Stomach (tissue), 19 donors: ENCODE measurements at places on chromosomes 4 and X. TPM values are rescaled to one million over a fixed set of nuclear protein-coding genes. Genes with fewer than 3 reads are reported as not detected.

SNCA gene
- not detected for total RNA-seq

DNA sequence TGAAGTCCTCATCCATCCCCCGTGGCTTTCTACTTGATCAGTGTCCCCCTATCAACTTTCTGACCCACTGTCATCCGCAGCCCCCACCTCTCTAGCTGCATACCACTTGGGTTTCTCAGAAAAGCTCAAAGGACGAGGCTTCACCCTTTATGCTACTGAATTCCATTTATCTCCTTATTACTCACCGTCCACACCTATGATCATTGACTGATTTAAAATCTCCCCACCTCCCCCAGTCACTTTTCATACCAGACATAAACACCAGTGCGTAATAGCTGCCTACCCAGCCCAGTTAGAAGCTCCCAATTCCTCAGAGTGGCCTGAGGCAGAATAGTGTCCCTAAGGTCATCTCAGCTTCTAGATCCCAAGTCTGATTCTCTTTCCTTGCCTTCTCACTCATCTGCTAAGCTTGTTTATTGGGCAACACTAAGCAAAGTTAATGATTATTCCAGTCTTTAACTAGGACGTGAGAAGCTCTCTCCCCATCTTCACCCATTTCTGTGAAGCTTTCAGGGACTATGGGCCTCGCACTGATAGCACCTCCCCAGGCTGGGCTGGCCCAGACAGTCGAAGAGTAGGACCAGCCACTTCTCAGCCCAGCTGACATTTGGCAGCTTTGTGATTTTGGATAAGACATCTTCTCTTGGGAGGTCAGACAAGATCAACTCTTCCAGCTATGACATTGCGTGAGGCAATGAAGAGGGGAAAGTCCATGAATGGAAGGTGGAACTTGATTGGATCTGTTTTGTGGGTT, 7.2 kb upstream of the DDX60L start:
- DNase-seq = no peak

KIF4A gene
- 26.9 TPM for total RNA-seq

DNA sequence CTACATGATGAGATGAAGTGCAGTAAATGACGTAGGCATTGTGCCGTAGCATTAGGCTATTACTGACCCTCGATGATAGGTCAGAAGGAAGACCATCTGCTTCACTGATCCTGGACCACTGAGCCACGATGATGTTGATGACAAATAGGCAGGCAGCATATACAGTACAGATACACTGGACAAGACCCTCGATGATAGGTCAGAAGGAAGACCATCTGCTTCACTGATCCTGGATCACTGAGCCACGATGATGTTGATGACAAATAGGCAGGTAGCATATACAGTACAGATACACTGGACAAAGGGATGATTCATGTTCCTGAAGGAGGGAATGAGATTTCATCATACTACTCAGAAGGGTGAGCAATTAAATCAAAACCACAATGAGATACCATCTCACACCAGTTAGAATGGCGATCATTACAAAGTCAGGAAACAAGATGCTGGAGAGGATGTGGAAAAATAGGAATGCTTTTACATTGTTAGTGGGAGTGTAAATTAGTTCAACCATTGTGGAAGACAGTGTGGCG, 50.9 kb downstream of the BEND4 start:
- no peak for DNase-seq

DNA sequence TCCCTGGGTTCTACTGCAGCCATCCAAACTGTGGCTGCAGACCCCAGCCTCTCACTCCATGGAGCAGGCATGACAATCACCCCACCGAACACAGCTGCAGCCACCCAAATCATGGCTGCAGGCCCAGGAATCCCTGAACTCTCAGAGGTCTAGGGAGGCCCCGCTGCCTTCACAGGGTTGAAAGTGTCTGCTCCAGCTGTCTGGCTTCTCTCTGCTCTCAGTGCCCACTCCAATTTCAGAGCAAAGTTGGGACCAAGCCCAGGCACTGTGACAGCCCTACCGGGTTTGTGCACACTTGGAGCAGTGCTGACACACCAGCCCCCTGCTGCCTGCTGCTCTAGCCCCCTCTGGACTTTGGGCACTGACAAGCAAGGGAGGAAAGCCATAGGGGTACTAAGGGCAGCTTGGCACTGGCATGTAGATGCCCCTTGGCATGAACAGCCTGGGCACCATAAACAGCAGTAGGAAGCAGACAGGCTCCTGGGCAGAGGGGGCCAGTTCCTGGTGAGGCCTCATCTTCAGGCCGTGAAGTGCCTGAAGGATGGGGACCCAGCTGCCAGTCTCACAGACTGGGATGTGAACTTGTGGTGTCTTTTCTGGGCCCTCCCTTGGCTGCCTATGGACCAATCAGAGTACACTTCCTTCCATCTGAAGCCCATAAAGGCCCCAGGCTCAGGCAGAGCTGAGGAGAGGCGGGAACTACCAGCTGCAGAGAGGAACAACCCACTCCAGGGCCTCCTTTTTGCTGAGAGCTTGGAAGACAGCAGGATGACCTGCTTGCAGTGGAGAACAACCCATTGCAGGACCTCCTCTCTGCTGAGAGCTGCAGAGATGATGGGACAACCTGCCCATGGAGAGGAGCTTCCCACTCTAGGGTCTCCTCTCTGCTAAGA, 68.8 kb downstream of the TECRL start:
- no peak for DNase-seq

SHROOM4 gene
- total RNA-seq = 1.2 TPM

CDKL2 gene
- 0.58 TPM for total RNA-seq

DNA sequence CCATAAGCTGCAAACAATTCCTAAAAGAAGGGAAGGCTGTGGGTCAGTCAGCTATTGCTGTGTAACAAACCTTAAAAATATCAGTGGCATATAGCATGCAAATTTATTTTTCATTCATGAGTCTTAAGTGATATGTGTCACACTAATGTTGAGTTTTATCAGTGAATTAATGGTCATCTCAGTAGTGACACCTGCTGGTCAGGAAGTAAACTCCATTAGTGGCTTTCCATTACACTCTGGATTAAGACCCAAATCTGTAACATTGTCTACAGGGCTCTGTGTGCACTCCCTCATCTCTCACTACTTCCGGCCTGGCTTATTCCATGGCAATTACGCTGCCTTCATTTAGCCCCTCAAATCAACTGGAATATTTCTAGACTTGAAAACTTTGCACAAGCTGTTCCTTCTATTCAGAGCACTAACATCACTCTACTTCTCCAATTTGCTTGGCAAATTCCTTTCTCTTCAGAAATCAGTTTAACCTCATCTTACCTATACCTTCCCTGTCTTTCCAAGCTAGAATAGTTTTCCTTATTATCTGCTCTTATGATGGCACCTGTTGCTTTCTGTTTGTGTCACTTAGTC, 217.3 kb upstream of the TAPT1 start:
- no peak for DNase-seq

DNA sequence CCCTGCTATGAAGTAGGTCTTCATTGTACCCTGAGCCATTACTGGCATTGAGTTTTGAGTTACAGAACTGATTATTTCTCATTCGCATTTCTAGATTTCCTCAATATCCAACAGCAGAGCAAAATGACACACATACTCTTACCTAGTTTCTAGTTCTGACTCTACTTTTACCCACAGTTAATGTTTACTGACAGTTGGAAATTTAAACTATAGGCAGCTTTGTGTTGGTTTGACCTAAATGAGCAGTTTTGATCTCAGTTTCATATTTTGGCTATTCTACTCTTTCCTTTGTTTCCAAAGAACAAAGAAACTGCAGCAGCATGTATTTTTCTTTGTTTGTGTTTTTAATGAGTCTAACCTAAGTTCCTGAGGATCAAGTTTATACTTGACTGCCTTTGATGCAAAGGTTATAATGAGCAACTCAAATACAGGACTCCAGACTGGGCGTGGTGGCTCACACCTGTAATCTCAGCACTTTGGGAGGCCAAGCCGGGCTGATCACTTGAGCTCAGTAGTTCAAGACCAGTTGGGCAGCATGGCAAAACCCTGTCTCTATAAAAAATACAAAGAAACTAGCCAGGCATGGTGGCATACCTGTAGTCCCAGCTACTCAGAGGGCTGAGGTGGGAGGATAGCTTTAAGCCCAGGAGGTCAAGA, 30.4 kb downstream of the TXK start:
- DNase-seq = no peak

DNA sequence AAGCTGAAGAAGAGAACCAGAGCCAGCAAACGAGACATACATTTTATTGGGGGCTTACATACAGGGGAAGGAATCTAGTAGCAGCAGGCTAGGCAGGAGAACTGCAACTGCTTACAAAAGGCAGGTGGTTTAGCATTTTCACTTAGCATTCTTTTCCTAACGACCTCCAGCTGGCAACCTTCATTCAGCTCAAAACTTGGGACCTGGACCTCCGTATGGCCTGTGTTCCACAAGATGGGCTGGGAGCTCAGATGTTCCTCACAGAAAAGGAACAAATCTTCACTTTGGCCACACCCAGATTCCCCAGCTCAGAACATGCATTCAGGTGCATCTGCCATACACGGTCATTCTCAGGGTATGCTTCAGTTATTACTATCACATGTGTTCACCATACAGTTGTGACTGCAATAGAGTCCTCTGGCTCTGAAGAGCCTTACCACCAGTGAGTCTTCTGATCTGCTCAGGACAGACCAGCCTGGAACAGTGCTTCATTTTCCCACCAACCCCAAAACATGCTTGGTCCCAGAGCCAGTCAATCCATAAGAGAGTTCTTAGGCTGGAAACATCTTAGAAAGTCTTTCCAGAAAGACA, 29.6 kb upstream of the AP1AR start:
- DNase-seq = no peak

- DNase-seq = no peak
Measured at GRCh38 chr4:15670576-15670975, 11.1 kb upstream of the FAM200B start.

DNA sequence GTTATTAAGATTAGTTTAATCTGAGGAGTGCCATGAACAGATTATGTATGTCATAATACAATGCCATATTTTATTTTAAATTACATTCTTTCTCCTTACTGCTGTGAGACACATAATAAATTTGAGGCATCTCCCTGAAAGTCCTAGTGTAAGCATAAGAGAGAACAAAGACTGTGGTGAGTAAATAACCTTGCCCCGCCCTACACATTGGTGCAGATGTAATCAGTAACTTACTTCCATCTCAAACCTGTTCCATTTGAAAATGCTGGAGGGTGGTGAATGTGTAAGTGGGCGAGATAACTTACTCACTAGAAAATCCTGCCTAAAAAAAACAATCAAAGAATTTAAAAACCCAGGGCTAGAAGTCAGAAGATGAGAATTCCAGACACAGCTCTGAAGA, 338.1 kb upstream of the SLIT2 start:
- no peak for DNase-seq

GRCh38 chrX:37942170-37942569, 64.2 kb upstream of the SYTL5 start:
- no peak for DNase-seq

GRCh38 chr4:16026160-16026761, 57.6 kb downstream of the PROM1 start:
- DNase-seq = peak; percentile 82

DNA sequence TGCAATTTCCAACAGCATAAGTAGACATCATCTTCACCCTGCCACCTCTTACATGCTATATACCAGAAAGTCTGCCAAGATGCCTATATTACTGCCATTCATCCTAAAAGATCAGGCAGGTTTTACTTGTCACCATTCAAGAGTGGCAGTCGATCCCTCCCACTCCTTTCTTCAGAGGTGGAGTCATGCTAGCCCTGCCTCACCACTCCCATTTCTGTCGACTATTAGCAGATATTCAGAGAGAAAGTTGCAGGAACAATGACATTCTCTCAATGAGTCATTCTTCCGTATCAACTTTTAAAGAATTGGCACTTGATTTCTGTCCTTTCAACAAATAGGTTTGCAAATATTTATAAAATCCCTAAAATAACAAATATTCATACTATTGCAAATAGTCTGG, 1060.1 kb downstream of the ADGRL3 start:
- peak; percentile 15 for DNase-seq

GRCh38 chr4:57214654-57215411, 104.6 kb upstream of the IGFBP7 start:
- no peak for DNase-seq

DDX53 gene
- not detected for total RNA-seq

- DNase-seq = no peak
Measured at GRCh38 chr4:107183155-107183774, 147.2 kb upstream of the DKK2 start.

MEPE gene
- not detected for total RNA-seq

AMTN gene
- not detected for total RNA-seq

MUC7 gene
- total RNA-seq = not detected

DNA sequence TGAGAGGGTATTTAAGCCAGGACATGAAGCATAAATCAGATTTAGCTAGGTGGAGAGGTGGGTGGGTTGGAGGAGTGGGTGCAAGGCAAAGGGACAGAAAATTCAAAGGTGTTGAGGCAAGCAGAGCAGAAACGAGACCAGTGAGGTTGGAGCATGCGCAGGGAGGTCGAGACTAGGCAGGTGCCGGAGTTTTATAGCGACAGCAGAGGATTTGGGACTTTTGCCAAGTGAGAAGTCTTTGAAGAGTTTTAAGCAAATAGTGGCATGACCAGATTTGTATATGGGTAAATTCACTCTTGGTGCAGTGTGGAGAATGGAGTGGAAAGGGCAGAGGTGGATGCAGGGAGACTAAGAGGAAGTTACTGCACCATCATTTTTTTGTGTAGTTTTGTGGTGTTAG, 107.0 kb upstream of the TLR2 start:
- DNase-seq = no peak

GRCh38 chrX:9503261-9503660, 38.4 kb downstream of the TBL1X start:
- no peak for DNase-seq

DNA sequence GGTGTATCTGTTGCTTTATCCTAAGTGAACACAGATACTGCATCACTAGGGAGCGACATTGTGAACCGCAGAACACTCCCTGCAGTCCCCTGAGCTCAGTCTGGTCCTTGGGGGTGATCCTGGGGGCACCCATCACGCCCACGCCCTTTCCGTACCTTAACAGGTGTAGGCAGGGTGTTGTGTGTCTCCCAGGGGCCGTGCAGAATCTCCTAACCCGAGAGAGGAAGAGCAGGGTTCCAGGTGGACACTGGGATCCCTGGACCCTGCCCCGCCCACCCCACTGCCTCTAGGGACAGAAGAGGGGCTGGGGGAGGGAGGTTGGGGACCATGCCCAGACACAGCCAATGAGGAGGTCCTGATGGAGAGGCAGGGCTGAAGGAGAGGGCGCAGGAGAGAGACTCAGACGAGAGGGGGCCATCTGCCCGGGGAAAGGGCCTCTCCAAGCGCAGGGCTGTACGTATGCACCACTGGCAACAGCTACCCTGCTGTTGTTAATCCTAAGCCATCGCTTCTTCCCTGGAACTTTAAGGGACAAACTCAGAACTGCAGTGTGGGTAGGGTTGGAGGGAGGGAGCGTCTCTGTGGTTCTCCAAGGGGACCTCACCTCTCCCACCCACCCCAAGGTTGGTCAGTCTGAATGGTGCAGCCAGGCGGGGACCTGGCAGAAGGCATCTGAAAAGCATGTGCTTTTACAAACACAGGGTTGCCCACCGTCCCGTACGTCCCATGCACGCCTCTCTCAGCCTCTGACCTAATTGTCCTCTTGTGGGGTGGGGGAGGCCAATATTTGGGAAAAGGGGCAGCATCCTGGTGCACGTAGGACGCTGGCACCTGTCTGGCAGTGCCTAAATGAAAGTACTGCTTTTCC, 2.5 kb downstream of the P2RY8 start:
- DNase-seq = no peak
